B cell (primary cell): ENCODE measurements at places on chromosomes 7 and 10. TPM values are rescaled to one million over a fixed set of nuclear protein-coding genes. Genes with fewer than 3 reads are reported as not detected.

GRCh38 chr10:16381083-16381482, 55.7 kb upstream of the PTER start:
- no peak for DNase-seq

GRCh38 chr7:18995270-18995671, 122.2 kb downstream of the TWIST1 start:
- no peak for DNase-seq

DNA sequence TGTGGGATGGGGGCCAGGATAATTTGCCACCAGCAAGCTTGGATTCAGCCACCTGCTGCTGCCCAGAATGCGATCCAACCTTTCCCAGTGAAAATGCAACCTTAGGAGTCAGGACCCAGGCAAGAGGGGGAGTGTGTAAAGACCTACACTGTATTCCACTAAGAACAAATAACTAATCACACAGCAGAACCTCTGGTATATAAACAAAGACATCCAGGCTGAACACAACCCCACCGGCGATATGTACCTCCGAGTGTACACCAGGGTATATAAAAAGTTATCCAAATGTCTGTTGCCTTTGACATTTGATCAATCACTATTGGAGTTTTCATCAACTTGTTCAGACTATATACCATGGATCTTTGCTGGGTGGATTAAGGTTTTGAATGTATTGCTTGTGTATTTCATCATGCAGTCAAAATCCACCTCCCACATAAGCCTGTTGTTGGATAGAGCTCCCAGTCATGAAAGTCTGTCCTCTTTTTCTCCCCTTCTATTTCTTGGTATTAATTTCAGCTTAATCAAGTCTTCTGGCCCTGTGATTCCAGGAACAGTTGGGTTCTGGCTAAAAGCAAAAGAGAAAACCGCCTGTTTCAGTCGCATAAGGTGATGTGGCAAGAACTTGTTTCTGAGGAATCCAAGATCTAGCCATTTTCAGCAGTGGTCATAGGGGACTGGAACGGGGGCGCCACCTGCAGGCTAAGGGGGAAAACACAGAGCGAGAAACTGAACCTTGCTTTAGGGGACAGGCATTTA, 290.7 kb downstream of the CCDC3 start:
- peak; percentile 81 for DNase-seq

- no peak for DNase-seq
Measured at GRCh38 chr7:122255454-122255853, 49.1 kb downstream of the FEZF1 start.

- no peak for DNase-seq
Measured at GRCh38 chr10:112524641-112525040, 77.6 kb downstream of the VTI1A start.

GRCh38 chr10:93086289-93086688, 12.6 kb downstream of the CYP26A1 start:
- no peak for DNase-seq

- no peak for DNase-seq
Measured at GRCh38 chr10:74827045-74827441, 643 bp downstream of the KAT6B start.

- DNase-seq, result peak; percentile 9
Measured at GRCh38 chr7:43071604-43072003, 40.8 kb upstream of the HECW1 start.

- DNase-seq, result peak; percentile 42
Measured at GRCh38 chr10:125159486-125159931, 854 bp downstream of the CTBP2 start.

GRCh38 chr7:45983720-45984255, 62.7 kb upstream of the IGFBP3 start:
- no peak for DNase-seq

DNA sequence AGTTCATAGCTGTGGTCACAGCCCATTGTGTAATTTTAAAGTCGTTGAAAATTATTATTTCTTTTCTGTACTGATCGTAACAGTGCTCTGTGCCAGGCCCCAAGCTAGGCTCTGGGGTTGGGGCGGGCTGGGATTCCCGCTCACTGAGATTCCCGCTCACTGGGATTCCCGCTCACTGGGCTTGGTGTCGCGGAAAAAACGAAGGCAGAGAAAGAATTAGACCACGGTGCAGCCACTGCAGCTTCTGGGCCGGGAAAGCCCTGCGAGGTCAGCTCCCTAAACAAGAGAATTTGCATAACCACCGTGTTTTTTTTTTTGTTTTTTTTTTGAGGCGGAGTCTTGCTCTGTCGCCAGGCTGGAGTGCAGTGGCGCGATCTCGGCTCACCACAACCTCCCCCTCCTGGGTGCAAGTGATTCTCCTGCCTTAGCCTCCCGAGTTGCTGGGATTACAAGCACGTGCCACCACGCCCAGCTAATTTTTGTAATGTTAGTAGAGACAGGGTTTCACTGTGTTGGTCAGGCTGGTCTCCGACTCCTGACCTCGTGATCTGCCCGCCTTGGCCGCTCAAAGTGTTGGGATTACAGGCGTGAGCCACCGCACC, 31.2 kb downstream of the FOXK1 start:
- DNase-seq, result peak; percentile 53

- DNase-seq, result no peak
Measured at GRCh38 chr10:90674928-90675327, 182.9 kb downstream of the HTR7 start.

DNA sequence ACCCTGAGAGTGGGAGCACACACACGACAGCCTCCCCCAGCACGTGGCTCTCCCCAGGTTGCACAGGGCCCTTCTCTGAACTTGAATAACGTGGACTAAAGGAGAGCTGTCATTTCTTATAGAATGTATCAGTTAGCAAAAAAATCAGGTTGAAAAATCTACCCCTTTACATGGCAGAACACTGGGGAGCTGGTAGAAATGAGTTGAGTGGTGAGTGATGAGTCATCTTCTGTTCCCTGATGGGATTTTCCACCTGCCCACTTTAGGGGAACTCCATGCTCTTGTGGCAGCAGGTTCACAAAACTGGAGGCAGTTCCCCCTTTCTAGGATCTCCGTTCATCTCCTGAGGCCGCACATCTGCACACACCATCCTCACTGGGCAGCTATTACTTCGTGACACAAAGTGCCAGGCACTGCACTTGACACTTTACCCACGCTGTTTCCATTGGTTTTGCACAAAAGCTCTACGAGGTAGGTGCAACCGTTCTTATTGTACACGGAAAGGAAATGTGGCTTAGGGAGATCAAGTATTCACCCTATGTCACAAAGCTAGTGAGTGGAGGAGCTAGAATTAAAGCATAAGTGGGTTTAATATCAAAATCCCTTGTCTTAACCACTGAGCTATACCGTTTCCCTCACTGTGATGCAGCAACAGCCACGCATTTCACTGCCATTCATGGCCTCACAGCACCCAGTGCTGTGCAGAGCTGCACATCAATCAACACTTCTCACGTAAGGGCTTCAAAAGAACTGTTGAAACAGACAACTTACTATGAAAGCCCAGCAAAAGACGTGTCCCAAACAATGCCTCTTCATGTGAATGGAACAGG, 80.2 kb downstream of the RNF216 start:
- DNase-seq, result peak; percentile 74

DNA sequence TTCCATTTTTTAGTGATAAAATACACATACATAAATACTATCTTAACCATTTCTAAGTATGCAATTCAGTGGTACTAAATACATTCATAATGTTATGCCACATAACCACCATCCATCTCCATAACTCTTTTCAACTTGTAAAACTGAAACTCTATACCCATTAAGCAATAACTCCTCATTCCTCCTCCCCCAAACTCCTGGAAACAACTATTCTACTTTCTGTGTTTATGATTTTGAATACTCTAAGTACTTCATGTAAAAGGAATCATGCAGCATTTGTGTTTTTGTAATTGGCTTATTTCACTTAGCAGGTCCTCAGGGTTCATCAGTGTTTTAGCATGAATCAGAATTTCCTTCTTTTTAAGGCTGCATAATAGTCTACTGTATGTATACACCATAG, 131.8 kb downstream of the TES start:
- no peak for DNase-seq

DNA sequence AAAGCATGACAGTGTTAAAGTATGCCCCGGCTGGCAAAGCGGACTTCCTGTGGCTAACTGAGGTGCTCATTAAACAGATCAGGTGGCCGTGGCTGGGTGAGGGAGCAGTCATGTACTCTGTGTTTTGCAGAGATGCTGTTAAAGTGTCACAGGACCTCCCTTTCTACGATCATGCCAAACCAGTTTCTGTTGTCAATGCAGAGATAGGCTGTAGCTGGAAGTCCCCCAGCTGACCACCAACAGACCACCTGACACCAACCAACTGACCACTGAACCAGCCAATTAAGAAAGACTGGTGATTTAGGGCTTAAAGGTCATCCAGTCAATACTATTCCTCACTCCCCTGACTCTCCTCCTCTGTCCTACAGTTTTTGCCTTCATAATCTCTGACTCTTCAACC, 431.1 kb upstream of the LRGUK start:
- no peak for DNase-seq

GRCh38 chr10:29150010-29150409, 138.9 kb upstream of the LYZL1 start:
- DNase-seq, result no peak

DNA sequence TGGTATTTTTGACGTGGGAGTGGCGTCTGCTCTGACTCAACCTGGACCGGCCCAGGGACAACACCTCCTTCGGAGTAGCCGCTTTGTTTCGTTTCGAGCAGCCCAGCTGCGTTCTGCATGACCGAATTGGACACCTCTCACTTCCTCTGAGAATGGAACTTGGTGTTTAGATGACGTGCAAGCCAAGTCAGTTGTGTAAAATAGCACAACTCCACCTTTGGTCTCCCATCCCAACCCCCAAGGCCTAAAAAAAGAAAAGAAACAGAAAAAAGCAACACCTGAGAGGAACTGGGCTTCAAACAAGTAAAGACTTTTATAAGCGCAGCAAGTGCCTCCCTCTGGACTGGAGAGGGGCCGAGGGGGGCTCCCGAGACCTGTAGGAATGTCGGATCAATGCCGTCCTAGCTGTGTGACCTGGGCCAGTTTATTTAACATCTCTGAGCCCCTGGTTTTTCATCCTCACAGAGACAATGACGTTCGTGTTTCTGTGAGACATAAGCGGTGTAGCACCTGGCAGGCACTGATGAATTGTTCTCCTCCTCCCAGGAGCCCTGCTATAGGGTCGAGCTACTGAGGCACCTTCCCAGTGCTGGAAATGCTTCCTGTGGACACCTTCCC, 52.0 kb upstream of the SMNDC1 start:
- DNase-seq, result peak; percentile 96

DNA sequence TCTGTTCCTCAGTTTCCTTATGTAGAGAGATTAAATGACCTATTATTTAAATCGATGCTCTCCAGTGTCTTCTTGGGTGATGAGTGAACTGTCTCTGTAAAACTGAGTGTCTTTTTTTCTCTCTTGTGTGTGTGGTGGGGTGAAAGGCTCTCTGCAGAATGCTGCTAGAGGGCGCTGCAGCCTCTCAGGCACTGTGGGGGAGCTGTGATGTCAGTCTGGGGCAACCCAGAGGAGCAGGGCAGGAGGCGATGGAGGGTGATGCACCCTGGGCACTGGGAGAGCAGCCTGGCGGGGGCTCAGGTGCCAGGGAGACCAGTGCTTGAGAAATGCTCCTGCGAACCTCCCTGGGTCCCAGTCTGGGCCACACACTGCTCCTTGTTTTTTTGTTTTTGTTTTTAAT, 110.1 kb upstream of the POM121L12 start:
- no peak for DNase-seq

GRCh38 chr10:114043532-114044246, at the start of gene ADRB1:
Gene ADRB1, plus strand, starts transcription at chr10:114043866. Its CDS starts 267 bp downstream, at chr10:114044133.
- peak; percentile 47 for DNase-seq

GRCh38 chr7:45689011-45689796, 115.0 kb downstream of the ADCY1 start:
- DNase-seq, result no peak

DNA sequence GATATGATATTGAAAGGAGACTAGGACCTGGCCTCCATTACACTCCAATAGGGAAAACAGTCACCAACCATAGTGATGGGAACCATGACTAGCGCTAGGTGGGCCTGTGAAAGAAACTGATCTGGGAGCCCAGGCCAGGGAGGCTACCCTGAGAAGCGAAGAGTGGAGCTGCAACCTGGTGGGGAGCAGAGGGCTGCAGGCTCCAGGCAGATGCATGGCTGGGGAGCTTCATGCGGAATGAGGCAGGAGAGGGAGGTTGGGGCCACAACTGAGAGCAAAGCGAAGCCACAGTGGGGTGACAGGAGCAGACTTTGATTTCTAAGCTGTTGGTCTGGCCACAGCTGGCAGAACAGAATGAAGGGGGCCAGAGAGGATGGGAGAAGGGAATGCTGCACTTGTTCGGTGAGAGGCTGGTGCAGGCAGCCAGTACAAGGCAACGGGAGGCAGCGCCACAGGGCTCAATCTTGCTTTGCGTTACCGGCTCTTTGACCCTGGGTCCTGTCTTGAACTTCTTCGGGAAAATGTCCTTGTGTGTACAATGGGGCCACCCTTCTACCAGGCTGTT, 88.4 kb downstream of the TACC2 start:
- DNase-seq, result no peak

GRCh38 chr10:11010582-11010981, 7.1 kb upstream of the CELF2 start:
- no peak for DNase-seq

DNA sequence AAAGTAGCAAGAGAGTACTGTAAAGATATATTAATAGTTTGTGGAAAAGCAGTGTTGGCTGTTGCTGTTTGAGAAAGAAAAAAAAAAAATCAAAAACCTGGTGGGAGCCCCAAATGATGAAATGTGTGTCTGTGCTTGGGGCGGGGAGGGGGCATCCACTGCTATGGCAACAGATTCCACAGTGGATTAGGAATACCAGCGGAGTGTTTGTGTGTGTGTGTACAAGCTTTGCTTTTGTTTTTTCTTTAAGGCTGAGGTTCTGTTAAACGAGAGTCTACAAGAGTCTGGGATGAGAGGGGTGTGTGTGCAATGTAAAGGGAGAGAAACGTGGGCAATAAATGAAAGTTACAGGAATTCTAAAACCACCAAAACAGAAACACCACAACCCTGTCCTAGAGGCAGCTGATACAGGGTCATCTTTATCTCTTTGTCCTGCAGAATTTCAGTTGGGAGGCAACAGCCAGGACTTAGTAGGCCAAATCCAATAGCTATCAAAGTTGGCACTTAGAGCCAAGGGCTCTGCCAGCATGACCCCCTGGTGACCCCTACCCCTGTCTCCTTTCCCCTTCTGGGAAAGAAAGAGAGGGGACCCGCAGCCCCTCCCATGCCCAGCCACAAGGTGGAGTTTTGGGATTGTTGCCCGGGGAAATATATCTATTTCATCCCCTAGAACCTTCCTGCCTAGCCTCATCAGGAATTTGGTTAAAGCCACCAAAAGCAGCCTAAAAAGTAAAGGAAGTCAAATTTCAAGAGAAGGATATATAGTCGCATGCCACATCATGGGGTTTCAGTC, 85.4 kb downstream of the OSBPL3 start:
- DNase-seq, result no peak

Gene RADIL
- not detected in 2 replicates for total RNA-seq

Gene OPALIN
- not detected in 2 replicates for total RNA-seq

Gene TMEM196
- not detected in 2 replicates for total RNA-seq

Gene GSTO2
- total RNA-seq, result 0.89 and 1.4 TPM in 2 replicates

Gene SLC26A5
- total RNA-seq, result not detected in 2 replicates

Gene KIAA1549
- 0.36 and 0.52 TPM in 2 replicates for total RNA-seq

Gene INHBA
- not detected in 2 replicates for total RNA-seq

Gene RBM20
- not detected in 2 replicates for total RNA-seq

Gene ADAM8
- total RNA-seq, result 116 and 125 TPM in 2 replicates
